ENCODE measurements at places on chromosomes 7 and 10. TPM values are rescaled to one million over a fixed set of nuclear protein-coding genes. Genes with fewer than 3 reads are reported as not detected.
A peak's percentile ranks its signal among the peaks of the same experiment; 100 is the strongest.

GRCh38 chr10:58608351-58608750 lies 95.7 kb downstream of the BICC1 start:
- H3K4me1 ChIP-seq = no peaks in the 10 kb centered on the region
- DNase-seq = no peak
- H3K27me3 ChIP-seq = no peaks in the 10 kb centered on the region
- no peak overlapping the region for H3K4me3 ChIP-seq
- H3K27ac ChIP-seq = no peak overlapping the region

The FAM20C gene
- total RNA-seq = 88.3 TPM

GRCh38 chr7:64990216-64990615 lies 620 bp downstream of the ZNF117 start:
- no peak overlapping the region for H3K27ac ChIP-seq
- DNase-seq = no peak
- H3K36me3 ChIP-seq = peaks cover 3% of the 10 kb centered on the region
- no peak overlapping the region for H3K4me3 ChIP-seq
- no peaks in the 10 kb centered on the region for H3K27me3 ChIP-seq

DNA sequence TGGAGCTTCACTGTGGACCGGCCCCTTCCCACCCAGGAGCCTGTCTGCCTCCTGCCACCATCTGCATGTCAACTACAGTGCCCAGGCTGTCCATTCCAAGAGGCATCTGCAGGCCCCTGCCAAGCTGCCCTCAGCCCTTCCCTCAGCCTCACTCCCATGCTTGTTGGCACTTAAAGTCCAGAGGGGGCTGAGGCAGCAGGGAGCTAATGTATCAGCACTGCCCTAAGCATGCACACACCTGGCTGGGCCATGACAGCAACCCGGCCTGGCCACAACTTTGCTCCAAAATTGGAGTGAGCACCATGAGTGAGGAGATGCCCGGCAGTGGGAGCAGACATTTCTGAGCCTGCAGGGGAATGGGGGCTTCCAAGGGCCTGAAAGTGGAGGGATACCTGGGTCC lies 417.5 kb upstream of the GRM3 start:
- no peak overlapping the region for H3K27ac ChIP-seq
- H3K4me3 ChIP-seq = no peak overlapping the region

- H3K27me3 ChIP-seq = no peaks in the 10 kb centered on the region
- no peak overlapping the region for H3K4me3 ChIP-seq
- H3K36me3 ChIP-seq = no peaks in the 10 kb centered on the region
- DNase-seq = no peak
Measured at GRCh38 chr7:97430006-97430405, 301.9 kb upstream of the TAC1 start.

DNA sequence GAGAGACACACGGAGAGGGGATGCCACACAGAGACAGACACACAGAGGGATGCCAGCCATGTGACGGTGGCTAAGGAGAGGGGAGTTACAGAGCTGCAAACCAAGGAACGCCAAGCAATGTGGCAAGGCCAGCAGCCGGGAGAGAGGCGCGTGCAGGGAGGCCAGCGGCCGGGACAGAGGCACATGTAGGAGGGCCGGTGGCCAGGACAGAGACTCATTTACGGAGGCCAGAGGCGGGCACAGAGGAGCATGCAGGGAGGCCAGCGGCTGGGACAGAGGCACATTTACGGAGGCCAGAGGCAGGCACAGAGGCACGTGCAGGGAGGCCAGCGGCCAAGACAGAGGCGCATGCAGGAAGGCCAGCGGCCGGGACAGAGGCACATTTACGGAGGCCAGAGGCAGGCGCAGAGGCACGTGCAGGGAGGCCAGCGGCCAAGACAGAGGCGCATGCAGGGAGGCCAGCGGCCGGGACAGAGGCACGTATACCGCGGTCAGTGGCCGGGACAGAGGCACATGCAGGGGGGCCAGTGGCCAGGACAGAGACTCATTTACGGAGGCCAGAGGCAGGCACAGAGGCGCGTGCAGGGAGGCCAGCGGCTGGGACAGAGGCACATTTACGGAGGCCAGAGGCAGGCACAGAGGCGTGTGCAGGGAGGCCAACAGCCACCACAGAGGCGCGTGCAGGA lies 40.4 kb downstream of the INSIG1 start:
- no peak overlapping the region for H3K27ac ChIP-seq
- H3K4me1 ChIP-seq = no peaks in the 10 kb centered on the region

The NUTM2A gene
- 0.66 TPM for total RNA-seq

DNA sequence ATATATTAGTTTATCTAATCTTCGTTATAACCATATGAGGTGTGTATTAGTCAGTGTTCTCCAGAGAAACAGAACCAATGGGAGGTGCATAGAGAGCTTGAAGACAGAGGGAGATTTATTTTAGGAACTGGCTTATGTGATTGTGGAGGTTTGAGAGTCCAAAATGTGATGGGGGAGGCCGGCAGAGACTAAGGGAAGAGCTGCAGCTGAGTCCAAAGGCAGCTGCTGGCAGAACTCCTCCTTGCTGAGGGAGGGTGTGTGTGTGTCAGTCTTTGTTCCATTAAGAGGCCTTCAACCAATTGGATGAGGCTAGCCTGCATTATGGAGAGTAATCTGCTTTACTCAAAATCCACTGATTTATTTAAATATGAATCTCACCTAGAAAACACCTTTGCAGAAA lies 165.1 kb downstream of the SH3PXD2A start:
- no peak for DNase-seq
- H3K4me3 ChIP-seq = no peak overlapping the region
- H3K36me3 ChIP-seq = no peaks in the 10 kb centered on the region
- H3K27me3 ChIP-seq = no peaks in the 10 kb centered on the region
- no peaks in the 10 kb centered on the region for H3K4me1 ChIP-seq

The ADRA2A gene
- 11.4 TPM for total RNA-seq

DNA sequence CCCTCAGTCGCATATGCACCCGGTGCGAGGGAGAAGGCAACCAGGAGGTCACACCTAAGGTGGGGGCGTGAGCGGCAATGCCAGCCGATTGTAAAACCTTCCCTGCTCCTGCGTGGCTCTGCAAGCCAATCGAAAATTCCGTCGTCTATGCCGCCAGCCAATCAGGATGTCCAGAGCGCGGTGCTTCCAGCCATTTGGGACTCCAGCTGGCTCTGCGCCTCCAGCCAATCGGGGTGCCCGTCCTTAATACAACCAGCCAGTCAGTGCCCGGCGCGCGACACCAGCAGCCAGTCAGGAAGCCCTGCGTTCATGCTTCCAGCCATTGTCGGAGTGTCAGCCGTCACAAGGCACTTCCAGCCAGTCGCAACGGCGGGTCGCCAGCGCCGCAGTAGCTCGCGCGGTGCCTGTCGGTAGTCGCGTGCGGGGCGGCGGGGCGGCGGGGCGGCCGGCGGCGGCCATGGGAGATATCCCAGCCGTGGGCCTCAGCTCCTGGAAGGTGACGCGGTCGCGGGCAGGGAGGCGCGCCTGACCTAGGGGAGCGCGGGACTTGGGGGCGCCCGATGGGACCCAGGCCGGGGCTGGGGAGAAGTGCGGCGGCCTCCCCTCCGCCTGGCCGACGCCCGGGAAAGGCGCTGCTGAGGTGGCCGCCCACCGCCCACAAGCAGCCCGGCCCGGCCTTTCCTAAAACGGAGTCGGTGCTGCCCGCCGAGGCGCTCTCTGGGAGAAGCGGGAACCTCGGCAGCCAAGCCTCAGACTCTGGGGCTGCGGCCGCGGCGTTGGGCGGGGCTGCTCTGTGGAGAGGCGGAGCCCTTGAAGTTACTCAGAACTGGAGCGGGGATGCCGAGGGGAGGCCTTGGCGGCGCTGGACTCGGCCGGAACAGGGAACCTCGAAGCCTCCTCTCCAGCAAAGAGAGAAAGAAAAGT lies at the start of gene AKR1E2:
Gene AKR1E2, plus strand, starts transcription at position 340 of the 924 bp plus-strand sequence. Its CDS starts 118 bp downstream, at position 458.
- H3K4me3 ChIP-seq = peak within 1 kb of the TSS; percentile 34
- no peaks in the 10 kb centered on the region for H3K4me1 ChIP-seq
- DNase-seq = peak; percentile 96
- peak within 1 kb of the TSS; percentile 76 for H3K27ac ChIP-seq

DNA sequence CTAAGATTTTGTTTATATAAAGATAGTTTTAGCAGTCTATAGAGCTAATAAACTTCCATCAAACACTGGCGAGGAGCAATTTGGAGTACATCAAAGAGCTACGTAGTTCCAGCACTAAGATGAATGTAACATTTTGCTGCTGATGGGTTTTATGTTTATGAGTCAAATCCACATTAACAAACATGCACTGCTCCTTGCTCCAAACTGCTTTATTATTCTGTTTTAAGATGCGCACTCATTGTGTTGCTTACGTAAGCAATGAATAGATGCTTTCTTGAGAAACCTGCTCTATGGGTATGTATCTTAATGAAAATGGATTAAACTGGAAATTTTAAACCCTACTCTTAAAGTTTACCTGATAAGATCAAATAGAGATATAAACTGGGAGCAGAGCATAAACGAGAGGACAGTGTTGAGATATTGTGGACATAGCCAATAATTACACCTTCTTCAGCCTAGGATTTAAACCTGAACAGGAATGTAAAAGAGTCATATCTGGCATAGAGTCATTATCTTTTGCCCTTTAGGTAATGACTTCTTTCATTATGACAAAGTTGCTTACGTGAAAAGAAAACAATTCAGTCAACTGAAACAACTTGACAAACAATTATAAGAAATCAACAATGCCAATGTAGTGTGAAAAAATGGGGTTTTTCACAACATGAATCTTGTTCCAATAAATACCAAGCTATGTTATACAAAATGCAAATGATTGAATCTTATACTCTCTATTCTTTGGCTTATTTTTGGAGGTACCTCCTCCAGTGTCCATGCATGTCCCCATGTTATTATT lies 153.5 kb upstream of the MTPN start:
- no peaks in the 10 kb centered on the region for H3K36me3 ChIP-seq
- no peak overlapping the region for H3K27ac ChIP-seq
- DNase-seq = no peak
- H3K4me1 ChIP-seq = no peaks in the 10 kb centered on the region

- no peaks in the 10 kb centered on the region for H3K4me1 ChIP-seq
- no peaks in the 10 kb centered on the region for H3K27me3 ChIP-seq
- no peak for DNase-seq
- H3K36me3 ChIP-seq = no peaks in the 10 kb centered on the region
- no peak overlapping the region for H3K4me3 ChIP-seq
Measured at GRCh38 chr10:131212763-131213325, 98.7 kb downstream of the TCERG1L start.

GRCh38 chr10:86718556-86718955 lies 37.9 kb upstream of the BMPR1A start:
- H3K27me3 ChIP-seq = no peaks in the 10 kb centered on the region
- H3K4me3 ChIP-seq = no peak overlapping the region
- H3K27ac ChIP-seq = no peak overlapping the region
- H3K36me3 ChIP-seq = peaks cover 3% of the 10 kb centered on the region

The TFR2 gene
- total RNA-seq = 2.1 TPM

- DNase-seq = no peak
- no peaks in the 10 kb centered on the region for H3K36me3 ChIP-seq
- no peaks in the 10 kb centered on the region for H3K27me3 ChIP-seq
- H3K4me3 ChIP-seq = no peak overlapping the region
Measured at GRCh38 chr7:136877990-136878389, 9.5 kb downstream of the CHRM2 start.

The BTBD16 gene
- total RNA-seq = 1.2 TPM

GRCh38 chr10:12978891-12979290 lies 22.6 kb downstream of the CCDC3 start:
- H3K4me3 ChIP-seq = no peak overlapping the region
- H3K27me3 ChIP-seq = no peaks in the 10 kb centered on the region
- no peak overlapping the region for H3K27ac ChIP-seq

The DIP2C gene
- 40.2 TPM for total RNA-seq

DNA sequence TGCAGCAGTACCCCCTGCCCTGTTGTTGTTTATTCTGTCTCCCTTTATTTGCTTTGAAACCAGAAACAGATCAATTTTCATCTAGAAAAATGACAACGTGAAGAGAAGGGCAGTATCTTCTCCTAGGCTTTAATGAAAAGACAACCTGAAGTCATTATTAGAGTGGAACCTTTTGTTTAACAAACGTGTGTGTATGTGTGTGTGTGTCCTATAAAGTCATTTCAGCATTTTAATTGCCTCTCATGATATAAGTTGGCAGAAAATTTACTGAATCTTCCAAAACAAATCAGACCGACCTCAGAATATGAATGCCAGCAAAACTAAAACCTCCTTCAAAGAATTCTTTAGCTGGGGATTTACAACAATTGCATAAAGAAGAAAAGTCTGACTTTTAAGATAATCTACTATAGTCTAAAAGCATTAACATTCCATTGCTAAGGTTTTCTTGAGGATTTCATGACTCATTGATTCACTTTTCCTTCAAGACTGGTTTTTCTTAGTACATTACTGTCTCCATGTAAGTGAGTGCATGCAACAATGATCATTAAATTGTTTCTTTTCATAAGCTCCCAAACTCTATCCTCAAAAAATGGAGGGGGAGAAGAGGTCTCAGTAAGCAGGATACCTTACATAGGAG lies 3.2 kb downstream of the GLI3 start:
- no peaks in the 10 kb centered on the region for H3K27me3 ChIP-seq
- no peaks in the 10 kb centered on the region for H3K4me1 ChIP-seq
- no peak overlapping the region for H3K27ac ChIP-seq
- no peak overlapping the region for H3K4me3 ChIP-seq
- H3K36me3 ChIP-seq = no peaks in the 10 kb centered on the region

DNA sequence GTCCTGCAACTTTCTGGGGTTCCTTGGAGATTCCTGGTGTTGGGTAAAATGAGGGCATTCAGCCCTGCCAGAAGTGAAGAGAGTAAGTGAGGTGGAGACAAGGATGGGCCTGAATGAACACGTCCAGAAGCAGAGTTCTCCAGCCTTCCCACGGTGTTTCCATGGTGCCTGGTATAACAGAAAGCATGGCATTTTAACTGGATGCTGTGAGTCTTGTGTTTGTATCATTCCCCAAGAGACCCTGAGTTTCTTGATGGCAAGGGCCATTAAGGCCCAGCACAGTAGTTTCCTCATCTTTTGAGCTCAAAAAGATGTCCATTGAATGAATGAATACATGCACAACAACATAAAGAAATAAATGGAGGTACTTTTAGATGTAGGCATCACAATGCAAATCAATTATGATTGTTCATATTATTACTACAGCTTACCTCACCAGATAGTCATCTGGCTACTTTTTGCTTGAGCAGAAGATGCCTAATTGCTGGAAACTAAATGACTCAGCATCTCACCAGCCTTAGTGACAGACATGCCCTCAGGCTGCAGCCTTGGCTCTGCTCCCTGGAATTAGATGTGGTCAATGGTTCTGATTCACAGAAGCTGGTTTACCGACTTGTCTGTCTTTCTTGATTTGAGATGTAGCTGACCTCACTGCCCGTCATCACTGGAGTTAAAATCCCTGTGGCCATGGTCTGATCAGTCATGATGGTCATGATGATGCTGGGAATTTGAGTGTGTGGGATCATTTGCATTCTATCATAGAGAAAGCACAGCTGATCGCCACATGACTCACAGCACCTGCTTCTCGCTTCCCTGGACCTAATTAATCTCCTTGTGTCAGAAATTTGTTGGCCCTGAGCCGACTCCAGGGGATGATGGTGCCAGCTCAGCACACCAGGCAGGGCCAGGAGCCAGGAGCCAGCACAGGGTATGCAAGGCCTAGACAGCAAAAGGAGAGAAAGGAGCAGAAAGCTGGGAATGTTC lies 83.9 kb downstream of the CXCL12 start:
- DNase-seq = no peak
- H3K36me3 ChIP-seq = no peaks in the 10 kb centered on the region
- H3K4me3 ChIP-seq = no peak overlapping the region
- no peaks in the 10 kb centered on the region for H3K27me3 ChIP-seq
